ENCODE measurements at places on chromosomes 5 and 9.

DNA sequence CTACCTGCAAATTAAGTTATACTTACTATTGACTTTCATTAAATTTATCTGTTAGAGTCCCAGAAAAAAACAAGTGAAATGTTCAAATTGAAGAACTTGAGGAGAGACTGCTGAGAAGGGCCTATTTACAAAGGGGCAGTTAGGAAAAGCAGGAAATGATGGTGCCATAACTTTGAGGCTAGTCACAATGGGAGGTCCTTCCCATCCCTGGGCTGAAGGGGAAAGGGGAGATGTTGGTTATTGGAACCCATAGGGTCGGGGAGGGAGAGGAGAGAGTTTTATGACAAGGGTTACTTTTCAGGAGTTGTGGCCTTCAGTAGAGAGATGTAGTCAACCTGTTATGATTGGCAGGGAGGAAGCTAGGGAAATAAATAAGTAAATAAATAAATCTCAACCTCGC is 169.1 kb downstream of the DMRT2 start:
- DNase-seq = no peak

DNA sequence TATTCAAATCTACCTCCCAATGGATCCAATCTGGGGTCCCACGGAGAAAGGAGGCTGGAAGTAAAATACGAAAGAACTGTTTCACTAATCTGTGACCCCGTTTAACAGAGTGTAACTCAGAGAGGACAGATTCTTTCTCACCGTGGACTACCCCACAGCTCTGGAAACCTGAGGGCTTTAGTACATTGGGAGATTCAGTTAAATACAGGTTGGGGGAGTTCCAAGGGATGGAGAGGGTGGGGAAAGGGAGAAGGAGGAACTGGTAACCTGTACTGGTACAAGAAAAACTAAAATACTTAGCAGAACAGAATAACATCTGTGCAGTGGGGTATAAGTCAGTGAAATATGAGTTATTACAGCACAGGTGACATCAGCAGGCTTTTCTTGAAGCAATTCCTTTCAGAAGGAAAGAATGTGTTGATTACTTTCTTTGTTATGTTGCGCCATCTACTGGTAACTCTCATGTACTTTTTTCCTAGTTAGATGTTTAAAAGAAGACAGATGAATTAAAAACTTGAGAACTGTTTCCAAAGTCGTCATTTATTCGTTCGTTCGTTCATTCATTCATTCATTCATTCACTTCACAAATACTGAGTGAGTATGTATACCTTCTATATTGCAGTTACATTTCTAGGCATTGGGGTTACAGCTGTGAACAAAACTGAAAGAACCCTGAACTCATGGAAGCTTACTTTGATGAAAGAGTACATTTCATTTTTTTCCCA is 30.0 kb upstream of the STOM start:
- DNase-seq = peak; percentile 69

DNA sequence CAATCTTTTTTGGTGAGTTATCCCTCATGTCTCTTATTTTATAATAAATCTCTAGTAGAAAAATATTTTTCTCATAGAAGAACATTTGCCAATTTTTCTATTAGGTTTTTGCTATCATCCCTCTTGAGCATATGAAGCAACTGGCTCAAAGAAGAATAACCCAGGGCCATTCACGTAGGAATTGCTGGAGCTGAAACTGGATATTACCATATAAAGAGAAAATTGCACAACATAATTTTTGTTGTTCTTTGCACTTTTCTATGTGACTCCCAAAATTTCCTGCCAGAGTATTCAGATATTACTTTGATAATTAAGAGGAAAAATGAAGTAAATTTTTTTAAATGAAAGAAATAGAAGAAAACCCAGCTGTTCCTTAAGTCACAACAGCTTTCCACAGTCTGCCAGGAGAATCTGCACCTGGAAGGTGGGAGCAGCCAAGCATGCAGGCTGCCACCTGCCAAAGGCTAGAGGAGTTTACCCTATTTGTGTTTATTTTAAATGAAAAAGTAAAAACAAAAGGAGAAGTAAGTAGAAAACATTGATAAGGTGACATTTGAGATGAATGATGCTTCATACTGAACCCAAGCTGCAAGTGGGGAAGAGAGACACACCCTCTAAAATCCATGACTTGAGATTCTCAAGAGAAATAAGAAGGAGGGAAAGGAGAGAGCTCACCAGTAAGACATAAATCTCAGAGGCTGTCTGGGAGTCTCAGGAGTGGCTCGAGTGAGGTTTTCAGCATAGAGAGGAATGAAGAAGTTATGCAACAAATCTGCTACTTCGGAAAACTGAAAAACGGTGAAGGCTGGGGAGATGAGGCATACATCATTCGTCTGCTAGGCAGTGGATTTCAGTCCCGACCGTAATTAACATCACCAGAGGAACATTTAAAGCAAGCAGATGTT is 31.5 kb upstream of the FREM1 start:
- DNase-seq = no peak

DNA sequence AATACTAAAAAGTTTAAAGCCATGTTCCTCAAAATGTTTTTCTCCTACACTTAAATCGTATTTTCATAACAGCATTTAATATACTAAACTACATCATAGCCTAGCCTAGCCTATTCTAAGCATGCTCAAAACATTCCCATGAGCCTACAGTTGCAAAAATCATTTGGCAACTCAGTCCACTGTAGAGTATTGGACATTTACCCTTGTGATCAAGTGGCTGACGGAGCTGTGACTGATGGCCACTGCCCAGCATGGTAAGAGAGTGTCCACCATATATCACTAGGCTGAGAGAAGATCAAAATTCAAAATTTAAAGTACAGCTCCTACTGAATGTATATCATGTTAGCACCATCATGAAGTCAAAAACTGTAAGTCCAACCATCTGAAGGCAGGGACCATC is 30.9 kb downstream of the SEMA5A start:
- no peak for DNase-seq

DNA sequence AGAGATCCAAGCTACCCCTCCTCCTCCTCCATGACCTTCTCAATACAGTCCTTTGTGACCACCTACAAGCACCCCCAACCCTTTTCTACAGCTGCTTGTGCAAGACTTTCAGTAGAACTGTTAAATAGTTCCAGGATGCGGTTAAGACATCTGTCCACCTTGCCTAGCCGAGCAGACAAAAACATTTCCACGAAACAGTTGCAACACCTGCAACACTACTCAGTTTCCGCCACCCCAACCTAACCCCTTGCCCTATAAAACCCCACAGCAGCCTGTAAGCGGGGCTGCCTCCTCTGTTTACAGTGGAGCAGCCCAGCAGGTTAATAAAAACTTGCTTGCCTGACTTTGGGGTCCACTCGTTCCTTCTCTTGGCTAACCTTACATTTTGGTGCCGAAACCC is 1803.5 kb upstream of the CDH6 start:
- no peak for DNase-seq

- DNase-seq = peak; percentile 74
These were observed 1.3 kb downstream of the TNFSF15 start for GRCh38 chr9:114804505-114804904.

Data from mammary epithelial cell (primary cell).